ENCODE measurements at places on chromosomes 11 and 22.

DNA sequence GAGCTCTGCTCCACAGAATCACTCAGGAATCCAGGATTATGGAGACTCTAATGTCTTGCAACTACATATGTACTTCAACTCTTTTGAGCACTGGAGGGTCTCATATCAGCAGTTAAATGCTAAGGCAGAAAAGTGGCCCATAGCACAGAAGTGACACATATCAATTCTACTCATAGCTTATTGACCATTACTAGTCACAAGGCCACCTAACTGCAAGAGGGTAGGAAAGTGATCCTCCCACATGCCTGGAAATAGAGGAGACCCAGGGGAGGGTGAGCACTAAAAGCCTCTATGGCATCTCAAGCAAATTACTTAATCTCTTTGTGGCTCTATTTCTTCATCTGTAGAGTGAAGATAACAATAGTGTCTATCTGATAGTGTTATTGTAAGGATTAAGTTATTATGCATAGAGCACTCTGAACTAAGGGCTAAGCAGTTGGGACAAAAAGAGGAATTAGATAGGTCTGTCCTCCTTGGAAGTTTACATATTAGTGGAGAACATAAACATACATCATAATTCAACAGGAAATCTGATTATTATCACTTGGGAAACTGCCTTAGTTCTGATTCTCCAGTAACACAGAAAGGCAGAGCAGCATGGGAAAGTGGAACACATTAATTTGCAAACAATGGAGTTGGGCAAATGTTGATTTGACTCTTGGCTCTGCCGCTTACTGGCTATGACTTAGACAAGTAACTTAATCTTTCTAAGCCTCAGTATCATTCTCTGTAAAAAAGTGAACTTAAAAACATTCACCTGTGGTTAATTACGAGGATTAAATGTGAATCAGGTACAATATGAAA, 25.1 kb upstream of the USP47 start:
- no peak for DNase-seq

DNA sequence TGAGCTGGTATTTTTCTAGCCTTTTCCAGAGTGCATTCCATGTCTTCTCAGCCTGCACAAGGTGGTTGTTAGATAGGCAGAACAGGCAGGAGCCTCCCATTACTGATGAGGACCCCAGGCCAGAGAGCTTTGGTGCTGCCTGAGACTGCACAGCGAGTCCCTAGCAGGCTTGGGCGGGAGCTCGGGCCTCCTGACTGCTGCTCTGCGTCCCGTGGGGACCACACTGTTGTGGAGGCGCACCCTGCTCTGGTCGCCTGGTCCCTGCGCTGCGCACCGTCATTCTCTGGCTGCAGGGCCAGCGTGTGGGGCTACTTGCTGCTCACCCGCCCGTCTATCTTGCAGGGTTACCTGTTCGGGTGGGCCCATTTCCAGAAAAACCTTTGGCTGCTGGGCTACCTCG, 8.5 kb downstream of the TPCN2 start:
- DNase-seq, result no peak

DNA sequence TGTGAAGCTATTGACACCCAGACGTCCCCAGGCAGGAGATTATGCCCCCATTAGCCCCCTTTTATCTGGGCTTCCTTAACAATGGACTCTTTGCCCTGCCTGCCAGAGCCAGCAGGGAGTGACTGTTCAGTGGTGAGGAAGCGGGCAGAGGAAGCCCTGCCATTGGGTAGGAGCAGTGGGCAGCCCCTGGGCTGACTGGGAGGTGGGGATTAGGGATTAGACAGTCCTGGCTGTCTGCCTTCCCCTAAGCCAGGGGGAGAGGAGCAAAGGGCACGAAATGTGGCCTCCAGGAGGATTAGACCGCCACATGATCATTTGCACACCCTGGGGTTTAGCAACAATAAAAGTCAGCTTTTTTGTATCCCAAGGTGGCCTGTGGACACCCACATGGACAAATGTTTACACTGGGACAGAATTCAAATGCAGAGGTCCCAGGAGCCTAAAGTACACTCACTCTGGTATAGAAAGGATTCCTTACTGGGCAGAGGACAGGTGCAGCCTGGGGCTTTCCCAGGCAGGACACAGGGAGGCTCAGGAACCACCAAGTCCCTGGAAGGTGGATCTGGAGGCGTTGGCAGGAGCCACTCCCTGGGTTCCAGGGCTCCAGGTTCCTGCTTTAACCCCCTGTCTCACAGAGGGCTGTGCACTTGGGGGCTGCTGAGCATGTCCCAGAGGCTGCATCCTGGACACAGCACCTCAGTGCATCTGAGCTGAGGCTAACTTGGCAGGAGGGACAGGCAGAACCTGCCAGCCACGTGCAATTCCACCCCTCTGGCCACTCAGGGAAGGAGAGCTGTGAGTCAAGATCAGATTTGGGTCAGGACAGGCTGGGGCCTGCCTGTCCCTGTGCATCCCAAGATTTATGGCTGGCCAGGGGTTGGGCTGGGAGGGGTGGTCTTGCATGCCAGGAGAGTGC, 2.1 kb downstream of the PNPLA3 start:
- no peak for DNase-seq

DNA sequence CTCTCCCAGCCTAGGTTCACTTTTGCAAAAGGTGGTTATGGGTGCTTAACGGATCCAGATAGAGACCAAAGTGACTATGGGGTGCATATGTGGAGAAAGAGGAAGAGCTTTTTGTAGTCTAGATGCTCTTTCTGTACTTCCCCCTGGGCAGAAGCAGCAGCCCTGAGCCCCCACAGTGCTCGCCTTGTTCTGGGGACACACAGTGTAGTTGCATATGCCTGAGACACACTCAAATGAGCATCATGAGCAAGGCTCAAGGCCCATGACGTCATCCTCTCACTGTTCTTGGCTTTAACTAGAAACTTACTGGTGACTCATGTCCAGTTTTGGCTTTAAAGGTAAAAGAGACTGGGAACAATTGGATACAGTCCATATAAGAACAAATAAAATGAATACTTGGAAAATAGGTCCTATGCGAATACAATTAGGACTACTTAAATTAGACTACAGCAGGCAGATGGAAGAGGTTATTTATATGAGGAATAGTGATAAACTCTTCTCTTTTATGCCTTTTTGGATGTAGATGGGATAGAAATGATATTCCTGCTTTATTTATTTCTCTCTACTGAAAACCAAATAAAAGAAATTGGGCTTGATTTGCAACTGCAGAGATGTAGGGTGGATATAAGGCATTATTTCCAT, 20.1 kb upstream of the PEX26 start:
- DNase-seq, result peak; percentile 81

DNA sequence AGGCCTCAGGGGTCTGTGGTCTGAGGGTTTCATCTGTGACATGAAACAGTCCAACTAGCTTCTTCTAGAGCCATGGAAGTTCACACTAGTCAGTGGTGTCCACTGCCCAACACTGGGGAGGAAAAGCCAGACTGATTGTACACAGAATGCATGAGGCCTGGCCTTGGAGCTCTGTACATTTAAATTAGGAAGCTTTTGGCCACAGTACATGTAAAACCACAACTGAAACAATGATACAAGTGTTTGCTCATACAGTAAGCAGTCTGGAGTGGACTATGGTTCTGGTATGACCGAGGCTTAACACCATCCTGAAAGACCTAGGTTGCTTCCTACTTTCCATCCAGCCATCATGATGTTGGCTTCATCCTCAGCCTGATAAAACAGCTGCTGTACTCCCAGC, 73.8 kb upstream of the SESN3 start:
- no peak for DNase-seq

- no peak for DNase-seq
Observed at GRCh38 chr22:46507451-46508425, 29.7 kb downstream of the CELSR1 start.

DNA sequence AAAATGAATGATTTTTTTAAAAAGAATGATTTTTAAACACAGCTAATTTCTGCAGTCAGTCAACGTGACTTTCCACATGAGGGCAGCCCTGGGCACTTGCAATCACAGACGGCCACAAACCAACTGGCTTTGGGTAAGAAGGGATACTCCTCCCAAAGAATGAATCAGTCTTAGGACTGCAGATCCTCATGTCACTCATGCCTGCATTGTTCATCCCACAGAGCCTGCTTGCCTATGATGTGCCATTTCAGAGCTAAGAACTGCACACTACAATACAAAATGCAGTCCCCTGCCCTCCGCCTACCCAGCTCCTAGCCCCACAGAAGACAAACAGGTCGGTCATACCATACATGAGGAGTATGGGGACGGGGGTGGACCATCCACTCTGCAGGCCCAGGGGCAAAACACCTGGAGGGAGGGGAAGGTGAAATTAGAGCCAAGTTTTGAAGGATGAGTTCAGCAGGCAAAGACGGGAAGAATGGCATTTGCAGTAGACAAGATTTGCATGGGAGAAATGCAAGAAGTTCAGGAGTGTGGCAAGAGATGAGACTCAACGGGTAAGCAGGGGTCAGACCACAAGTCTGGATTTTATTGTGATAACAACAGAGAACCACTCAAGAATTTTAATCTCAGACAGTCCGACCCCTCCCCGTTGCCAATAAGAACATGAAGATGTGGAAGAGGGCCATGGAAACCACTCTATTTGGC, 24.7 kb downstream of the PACSIN2 start:
- DNase-seq, result no peak

- DNase-seq, result no peak
Observed at GRCh38 chr11:131671734-131672133, 301.3 kb downstream of the NTM start.

DNA sequence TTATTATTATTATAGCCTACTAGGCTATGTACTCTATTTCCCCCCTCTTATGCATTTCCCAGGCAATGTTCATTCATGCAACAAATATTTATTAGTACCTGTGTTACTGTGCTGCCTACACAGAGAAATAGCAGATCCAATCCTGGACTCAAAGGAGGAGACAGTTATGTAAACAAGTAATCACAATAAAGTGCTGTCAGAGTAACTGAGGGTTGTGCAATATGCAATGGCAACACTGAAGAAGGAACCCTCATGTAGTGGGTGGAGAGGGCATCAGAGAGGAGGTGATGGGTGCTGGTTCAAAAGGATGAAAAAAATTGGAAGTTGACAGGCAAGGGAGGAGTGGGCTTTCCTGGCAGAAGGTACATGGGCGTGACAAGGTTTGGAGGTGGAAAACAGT, 886 bp upstream of the P4HA3 start:
- DNase-seq, result no peak

DNA sequence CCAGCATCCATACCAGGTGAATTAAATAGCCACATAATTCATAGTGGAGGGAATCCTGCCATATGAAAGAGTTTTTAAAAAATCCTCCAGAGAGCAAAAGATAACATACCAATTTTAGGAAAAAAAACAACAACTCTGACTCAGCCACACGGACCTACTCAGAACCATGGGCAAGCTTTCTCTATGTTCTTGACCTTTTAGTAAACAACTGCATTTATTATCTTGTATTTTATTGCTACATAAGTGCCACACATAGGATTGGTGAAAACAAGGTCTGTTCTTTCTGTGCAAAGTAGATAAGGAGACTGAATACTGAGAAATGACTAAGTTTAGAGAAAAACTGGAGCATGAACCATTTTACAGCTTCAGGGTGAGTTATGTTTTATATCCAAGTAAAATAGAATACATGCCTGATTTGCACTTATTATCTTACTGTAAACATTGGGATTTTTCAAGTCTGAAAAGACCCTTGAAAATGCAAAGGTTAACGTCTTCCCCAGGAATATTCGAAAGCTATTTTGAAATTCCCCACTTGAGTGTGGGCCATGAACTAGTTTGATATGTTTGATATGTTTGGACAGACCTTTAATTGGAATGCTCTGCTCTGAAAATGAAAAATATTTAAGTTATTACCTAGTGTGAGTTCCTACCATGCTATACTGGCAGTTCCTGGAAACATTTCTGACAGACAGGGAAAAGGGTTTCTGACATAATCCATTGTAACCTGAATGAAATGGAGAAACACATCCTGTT, 89.5 kb upstream of the DDI1 start:
- no peak for DNase-seq

DNA sequence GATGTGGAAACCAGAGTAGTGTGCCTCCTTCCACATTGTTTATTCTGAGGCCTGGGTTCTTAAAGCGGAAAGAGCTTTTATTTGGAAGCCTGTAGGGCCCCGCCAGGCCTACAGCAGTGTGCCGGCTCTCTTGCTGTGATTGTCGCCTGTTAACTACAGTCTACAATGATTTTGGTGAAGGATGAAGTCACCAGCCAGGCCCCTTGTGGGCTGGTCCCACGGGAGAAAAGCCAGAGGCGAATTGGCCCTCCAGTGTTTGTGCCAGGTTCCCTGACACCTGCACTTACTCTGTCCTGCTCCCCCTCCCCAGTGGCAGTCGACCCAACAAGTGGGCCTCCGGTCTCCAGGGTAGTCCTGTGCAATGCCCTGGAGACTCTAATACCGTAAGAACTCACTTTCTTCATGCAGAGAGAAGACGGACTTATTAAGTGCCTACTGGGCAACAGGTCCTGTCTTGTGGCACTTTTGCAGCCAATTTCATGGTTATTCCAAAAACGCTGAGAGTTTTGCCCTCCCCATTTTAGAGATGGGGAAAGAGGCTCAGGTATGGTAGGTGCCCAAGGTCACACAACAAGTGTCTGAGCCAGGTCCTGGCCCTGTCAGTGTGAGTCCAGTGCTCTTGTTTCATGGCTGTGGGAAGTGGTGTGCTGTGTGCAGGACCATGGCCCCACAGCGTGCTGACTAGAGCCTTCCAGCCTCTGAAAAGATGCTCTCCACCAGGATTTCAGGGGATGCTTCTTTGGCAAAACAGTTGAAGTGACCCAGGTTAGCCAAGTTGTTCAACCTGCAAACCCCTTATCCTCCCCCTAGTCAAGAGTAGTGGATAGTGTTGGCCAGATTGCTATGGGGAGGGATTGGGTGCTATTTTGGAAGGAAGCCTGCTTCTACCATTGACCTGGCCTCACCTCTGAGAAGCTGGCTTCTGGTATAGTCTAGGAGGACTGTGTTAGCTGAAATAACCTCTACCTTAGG, 1.4 kb downstream of the MICAL2 start:
- no peak for DNase-seq

DNA sequence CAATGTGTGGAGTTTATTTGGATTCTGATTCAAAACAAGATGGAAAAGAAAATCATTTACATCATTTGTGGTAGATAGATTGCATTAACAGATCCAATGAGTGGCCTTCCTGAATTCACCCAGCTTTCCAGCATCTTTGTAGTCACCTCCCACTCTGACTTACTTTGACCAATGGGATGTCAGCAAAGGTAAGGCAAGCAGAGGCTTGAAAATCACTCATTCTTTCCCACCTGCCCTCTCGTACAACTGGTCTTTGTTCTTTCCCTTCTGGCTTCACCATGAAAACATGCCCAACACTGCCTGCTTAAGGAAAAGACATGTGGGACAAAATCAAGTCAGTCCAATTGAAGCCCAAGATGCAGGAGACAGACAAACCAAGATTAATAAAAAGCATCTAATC, 202.1 kb downstream of the TTC28 start:
- DNase-seq, result no peak
